Effector CD4-positive, alpha-beta T cell (primary cell): ENCODE measurements at places on chromosomes 12 and 14.

- DNase-seq = no peak
Measured at GRCh38 chr14:99383472-99384449, 96.9 kb downstream of the SETD3 start.

- no peak for DNase-seq
Measured at GRCh38 chr12:56162468-56163290, 4.5 kb downstream of the MYL6 start.

DNA sequence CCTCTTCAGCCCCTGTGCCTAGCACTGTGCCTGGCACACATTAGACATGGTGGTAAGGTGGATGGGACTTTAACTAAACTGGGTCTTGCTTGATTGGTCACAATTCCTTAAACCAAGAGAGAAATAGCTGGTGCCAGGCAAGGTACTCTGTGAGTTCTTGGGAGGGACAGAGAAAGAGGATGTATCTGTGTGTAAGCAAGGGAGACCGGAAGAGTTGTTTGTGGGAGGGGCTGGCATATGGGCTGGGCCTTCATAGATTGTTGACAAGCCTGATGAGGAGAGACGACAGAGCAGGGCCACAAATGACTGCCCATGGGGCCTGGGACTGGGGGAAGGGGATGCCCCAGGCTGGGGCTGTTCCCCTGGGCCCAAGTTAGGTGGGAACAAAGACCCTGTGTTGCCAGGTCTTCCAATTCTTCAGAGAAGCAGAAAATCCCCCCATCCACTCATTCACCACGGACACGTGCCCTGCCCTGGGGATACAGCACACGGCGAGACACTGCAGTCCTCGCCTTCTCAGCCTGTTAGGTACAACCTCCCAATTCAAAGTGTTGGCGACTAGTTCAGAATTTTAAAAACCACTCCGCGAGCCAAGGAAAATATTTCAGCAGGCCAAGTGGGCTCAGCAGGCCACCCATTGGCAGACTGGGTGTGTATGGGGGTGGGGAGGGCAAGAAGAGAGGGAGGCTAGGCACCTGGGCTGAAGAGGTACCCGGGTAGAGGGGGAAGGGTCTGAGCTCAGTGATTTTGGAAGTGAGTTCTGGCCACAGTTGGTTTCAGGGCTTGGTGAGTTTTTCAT is 11.4 kb upstream of the CYP46A1 start:
- DNase-seq = no peak

- DNase-seq = no peak
Measured at GRCh38 chr12:14993537-14994266, 20.9 kb downstream of the PDE6H start.
